Effector memory CD4-positive, alpha-beta T cell (primary cell): ENCODE measurements at places on chromosomes 1 and 21.

GRCh38 chr1:45331436-45332345, 5.0 kb downstream of the HPDL start:
- DNase-seq = no peak

- DNase-seq = no peak
These were observed 38.6 kb downstream of the BRINP2 start for GRCh38 chr1:177209357-177209756.

DNA sequence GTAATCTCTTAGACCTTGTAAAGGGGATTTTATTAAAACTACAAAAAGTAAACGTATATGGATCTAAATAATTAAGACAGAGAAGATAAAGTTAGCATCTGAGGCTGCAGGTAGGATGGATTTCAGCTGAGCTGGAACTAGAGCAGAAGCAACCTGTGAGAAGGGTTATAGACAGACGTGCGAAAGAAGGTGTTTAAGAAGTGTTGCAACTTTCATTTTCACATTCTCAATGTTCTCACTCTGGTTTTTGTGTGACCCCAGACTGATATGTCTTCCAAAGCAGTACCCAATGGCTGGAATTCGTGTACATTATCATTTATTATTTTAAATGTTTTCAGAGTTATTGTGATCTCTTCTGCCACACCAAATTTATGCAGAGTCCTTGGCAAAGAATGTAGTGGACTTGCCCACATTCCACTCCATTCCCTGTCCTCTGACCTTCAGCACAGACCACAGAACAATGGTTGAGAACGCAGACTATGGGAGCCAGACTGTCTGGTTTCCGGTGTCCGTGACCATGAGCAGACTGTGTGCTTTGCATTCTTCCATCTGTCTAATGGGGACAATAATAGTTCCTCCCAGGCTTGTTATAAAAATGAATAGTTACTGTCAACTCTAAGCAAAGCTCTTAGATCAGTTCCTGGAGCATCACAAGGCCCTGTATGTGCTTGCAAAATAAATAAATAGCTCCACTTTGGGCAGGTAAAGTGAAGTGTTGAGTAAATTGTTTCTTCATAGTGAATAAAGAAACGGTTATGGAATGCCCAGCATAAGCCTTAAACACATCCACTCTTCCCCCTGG, 140.6 kb upstream of the SAMSN1 start:
- no peak for DNase-seq

DNA sequence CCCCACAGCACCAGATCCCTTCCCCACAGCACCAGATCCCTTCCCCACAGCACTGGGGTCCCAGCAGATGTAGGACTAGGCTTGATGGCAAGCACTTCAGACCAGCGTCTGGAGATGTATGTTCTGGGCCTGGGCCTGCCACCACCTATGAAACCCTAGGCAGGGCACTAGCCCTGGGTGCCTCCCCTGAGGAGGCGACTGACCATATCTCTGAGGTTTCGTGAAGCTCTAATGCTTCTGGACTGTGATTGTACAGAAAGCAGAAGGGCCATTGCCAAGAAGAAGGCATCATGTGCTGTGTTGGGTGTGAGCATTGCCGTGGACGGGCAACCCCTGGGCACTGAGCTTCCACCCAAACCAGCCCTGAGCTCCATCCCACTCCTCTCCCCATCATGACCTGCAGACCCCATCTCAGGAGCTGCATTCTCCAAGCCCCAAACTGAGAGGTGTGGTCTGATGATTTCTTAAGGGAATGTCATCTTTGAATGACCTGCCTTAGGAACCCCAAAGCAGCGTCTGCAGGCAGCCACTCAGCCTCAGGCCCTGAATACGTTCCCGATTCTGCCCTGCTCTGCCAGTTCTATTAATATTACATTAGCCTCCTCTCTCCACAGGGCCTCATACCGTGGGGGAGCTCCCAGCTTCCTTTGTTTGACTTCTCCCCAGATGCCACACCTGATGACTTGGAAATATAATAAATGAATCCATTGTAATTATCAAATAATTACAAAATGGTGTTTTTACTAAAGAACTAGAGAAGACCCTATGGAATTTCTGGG, 163.4 kb downstream of the TRIM33 start:
- no peak for DNase-seq

DNA sequence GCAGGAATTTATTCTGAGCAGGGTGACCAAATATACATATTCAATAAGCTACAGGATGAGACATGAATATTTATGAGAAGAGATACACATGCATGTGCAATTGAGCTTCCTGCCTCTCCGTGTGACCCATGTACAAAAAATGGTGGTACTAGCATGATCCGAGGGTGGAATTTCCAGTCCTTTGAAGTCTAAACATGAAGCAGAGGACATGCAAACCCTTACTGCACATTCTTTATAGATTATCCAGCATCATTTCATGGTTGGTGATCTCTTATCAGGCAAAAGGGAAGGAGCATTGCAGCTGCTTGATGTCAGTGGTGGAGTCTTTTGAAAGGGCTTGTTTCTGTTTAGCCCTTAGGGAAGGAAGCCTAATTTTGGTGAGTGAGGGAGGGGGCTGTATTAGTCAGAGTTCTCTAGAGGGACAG, 448.6 kb downstream of the SETD4 start:
- DNase-seq = no peak

- DNase-seq = no peak
These were observed 135.2 kb downstream of the PCBP3 start for GRCh38 chr21:45778686-45779085.

- DNase-seq = no peak
These were observed 10.9 kb upstream of the GNL2 start for GRCh38 chr1:37606481-37607263.

GRCh38 chr1:70778934-70779333, 268.7 kb downstream of the PTGER3 start:
- no peak for DNase-seq

- no peak for DNase-seq
These were observed 4.2 kb downstream of the ANGPTL7 start for GRCh38 chr1:11193376-11193775.

- DNase-seq = no peak
These were observed 253.7 kb downstream of the HHAT start for GRCh38 chr1:210582205-210582970.

DNA sequence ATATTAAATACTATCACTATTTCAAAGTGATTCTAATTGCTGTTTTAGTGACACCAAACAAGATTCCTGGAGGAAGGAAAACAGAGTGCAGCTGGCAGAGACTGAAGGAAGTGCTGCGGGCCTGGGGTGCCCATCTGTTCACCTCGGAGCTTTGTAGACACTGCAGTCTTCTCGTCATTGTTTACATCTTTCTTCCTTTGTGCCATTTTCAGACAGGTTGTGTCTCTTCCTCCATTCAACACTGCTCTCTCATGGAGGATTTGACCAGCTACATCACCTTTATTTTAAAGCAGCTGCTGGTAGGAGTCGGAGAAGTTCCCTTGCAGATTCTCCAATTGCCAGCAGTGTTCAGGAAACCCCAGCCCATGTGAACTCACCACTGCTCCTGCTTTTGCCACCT, 37.3 kb downstream of the ABCA4 start:
- DNase-seq = no peak

DNA sequence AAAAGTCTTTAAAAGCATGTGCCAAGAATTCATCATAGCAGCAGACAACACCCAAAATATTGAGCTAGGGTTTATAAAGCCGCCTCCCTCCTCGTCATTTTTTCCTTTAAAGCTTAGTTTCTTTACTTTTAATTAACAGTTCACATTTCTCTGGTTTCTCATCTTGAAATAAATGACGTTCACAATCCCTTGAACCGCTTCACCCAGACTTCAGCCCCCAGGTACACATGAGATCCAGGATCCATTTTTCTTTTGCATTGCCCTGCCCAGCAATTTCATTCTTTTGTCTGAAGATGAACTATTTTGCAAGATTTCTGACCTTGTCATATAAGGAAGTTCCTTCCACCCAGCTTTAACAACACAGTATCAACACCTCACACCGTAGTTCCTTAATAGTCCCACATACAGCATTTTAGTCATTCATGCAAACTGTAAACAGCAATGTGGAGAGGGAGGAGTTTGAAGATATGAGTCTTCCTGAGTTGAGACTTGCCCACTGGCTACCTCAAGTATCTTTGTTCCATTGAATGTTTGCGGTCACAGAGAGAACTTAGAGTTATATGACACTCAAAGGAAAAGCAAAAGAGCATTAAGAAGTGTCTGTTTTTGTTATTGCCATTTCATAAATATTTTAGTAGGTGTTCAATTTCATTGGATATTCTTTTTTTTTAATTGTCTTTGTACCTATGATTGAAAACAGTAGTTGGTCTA, 35.3 kb upstream of the CACYBP start:
- DNase-seq = no peak

GRCh38 chr21:36697060-36697850, 1.7 kb upstream of the SIM2 start:
- no peak for DNase-seq

GRCh38 chr1:160360227-160360695, 6.6 kb upstream of the NHLH1 start:
- DNase-seq = no peak

DNA sequence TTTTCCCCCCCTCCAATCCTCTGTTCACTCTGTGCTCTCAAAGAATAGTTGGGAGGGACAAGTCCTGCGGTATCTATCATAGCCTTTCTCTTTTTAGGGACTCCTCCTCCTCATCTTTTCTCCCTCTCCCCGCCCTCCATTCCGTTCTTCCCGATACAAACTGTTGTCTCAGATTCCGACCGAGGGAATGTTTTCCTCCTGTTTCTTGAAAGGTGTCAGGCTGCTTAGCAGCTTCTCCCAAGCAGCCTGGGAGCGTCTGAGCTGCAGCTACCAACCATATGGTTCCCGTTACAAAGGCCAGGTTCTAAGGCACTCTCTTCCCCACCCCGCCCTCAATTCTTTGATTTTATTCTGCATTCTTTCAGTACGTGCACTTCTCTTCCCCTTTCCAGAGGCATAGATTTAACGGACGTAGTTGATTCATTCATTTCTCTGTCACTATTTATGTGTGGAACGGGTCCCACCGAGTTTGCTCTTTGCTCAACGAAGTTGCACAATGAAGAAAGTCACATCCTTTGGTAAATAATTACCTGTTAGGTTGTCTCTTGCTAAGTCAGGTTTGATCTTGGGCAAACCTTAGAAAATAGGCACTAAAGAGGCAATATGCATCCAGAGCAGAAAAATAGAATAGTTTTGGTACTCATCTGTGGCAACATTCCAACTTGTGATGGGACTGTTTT, 2.8 kb downstream of the ADGRL2 start:
- no peak for DNase-seq

GRCh38 chr1:173562813-173563212, 40.1 kb downstream of the SLC9C2 start:
- DNase-seq = no peak

DNA sequence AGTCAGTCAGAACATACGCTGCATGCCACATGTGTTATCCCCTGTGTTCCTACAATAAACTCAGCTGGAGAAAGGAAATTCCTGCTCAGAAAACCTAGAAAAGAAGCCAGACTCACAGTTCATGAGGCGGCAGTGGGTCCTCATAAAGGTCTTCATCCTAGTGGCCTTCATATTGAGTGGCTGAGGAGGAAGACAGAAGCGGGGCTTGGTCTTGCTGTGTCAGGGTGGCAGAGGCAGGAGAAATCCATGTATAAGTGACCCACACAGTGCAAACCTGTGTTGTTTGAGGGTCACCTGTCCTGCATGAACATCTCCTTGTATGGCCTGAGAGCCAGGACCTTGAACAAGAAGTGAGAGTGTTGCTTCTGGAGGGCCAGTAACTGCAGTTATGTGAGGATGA, 4.0 kb upstream of the WNT3A start:
- no peak for DNase-seq

- no peak for DNase-seq
These were observed 13.1 kb downstream of the ZP4 start for GRCh38 chr1:237877631-237878030.

- DNase-seq = no peak
These were observed 2.1 kb downstream of the KHDC4 start for GRCh38 chr1:155932081-155932480.

- no peak for DNase-seq
These were observed 277.0 kb upstream of the BRINP3 start for GRCh38 chr1:190754666-190755065.

DNA sequence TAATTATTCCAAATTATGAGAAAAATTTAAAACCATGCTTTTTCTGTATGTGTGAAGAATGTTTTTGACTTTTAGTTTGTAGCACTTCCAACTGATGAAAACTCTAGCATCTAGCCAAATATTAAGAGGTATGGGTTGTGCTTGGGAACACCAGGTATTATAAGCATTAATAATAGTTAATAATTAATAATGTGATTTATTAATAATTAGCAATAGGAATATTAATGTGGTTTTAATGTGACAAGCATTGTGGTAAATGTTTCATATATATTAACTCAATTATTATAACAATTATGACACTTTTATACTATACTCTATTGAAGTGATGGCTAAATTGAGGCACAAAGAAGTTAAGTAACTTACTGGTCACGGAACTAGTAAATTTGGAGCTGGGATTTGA, 7.9 kb downstream of the SLC30A7 start:
- DNase-seq = no peak

DNA sequence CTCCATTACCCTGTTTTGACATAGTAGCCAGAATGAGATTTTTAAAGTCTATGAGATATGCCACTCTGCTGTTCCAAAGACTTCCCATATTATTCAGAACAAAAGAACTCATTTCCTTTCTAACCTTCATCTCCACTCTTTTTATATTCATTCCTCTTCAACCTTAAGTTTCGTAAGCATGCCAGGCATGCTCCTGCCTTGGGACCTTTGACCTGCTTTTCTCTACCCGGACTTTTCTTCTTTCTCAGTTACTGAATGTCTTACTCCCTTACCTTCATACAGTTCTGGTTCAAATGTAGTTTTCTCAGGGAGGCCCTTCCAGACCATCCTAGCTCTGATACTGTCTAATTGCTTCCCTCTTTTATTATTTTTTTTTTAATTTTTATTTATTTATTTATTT, 81.1 kb downstream of the TNNI3K start:
- DNase-seq = no peak

DNA sequence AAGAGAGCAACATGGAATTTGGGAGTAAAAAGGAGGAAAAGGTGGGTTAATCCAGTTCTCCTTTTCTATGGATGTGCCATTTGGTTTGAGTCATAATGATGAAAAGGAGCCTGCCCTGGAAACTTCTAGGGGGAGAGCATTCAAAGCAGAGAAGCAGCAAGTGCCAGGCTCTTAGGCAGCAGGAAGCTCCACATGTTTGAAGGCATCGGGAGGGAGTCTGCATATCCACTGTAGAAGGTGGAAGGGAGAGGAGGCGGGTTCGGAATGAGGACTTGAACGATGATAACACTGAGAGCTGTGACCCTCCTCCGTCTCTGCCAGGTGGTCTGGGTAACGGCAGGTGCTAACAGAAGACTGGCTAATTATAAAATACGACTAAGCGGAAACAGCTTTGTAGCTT, 128.2 kb downstream of the RYR2 start:
- DNase-seq = no peak

GRCh38 chr1:228541725-228542124, 54.5 kb downstream of the RNF187 start:
- DNase-seq = no peak

- DNase-seq = no peak
These were observed 749 bp downstream of the AKIRIN1 start for GRCh38 chr1:38991638-38992411.
